ENCODE measurements at places on chromosomes 13 and 19.
A peak's percentile ranks its signal among the peaks of the same experiment; 100 is the strongest.

DNA sequence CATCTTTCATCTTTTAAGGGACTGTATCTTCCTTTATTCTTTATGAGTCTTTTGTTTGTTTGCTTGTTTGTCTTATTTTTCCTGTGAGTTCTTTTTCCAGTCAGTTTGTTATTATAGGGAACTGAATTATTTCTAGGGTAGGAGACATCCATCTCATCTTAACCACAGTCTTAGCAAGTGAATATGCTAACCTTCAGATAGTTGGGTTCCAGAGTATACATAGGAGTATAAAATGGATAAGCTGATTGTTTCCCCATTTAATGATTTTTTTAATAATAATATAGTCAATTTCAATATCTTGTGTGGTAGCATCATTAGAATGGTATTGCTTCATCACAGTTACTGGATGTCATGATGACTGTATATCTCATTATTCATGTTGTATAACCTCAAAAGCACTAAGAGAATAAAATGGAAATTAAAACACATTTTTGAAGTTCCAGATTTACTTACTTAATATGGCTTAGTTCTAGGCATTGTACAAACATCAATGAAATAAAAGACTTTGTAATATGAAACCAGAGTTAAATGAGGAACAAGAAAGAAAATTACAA, 33.0 kb downstream of the GPC6 start:
- no peak for DNase-seq

DNA sequence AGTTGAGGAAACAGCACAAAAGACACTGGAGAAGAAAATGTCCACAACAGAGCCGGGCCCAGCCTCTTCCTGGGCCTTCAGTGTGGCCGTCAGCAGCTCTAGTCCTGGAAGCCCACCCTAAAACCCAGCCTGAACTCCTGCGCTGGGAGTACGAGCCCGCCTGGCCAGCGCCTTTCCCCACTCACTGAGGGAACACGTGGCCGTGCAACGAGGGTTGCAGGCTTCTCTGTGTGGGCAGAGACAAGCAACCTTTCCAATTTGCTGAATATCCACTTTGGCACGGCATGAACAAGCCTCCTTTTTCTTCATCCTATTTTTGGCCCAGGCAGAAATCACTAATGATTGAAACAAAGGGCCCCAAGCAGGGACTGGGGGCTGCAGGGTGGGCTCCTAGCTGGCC, 89.2 kb downstream of the CRYL1 start:
- no peak for DNase-seq

GRCh38 chr13:59513686-59514085, 650.0 kb downstream of the DIAPH3 start:
- DNase-seq: no peak

DNA sequence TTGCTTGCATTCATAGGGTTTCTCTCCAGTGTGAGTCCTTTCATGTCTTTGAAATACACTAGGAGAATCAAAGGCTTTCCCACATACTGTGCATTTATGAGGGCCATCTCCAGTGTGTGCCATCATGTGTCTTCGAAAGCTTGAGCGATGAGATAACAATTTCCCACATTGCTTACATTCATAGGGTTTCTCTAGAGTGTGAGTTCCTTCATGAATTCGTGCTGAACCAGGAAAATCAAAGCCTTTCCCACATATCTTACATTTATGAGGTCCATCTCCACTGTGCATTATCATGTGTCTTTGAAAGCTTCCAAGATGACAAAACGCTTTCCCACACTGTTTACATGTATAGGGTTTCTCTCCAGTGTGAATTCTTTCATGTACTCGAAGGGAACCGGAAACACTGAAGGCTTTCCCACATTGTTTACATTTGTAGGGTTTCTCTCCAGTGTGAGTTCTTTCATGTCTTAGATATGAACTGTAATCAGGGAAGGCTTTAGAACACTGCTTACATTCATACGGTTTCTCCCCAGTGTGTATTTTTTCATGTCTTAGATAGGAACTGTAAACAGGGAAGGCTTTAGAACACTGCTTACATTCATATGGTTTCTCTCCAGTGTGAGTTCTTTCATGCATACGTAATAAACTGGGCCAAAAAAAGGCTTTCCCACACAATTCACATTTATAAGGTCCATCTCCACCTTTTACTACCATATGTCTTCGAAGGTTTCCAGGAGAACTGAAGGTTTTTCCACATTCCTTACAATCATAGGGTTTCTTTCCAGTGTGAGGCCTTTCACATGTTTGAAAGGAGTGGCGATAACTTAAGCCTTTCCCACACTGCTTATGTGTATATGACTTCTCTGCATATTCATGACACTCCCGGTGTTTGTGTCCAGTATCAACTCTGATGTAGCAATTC, 21.4 kb downstream of the ZNF44 start:
- DNase-seq: no peak

GRCh38 chr13:29978211-29978610, 127.8 kb upstream of the UBL3 start:
- no peak for DNase-seq

GRCh38 chr13:27821566-27821965, 29.3 kb downstream of the GSX1 start:
- DNase-seq: no peak

DNA sequence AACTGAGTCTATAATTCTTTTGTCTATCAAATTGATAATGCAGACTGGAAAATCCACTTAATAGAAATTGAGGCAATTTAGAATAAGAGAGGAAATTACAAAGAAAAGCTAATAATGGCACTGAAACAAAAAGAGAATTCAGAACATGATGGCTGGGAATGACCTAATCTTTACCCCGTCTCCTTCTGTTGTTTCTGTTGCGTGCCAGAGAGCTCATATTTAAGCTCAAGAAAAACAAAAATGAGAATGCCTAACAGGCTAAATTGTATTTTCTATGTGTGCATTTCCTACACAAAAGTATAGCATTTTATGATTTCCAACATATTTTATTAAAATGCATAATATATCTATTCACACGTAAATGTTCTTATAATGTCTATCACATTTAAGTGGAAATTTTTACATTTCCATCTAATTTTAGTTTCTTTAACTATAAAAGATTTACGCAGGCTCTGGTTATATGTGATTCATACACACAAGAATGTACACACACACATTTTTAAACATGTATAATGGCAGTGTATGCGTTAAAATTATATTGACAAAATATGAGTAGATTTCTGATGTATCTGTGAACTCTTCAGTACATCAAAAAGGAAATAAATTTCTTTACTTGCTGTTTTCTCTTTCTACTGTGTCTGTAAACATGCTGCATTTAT, 432.3 kb downstream of the SLITRK6 start:
- no peak for DNase-seq

DNA sequence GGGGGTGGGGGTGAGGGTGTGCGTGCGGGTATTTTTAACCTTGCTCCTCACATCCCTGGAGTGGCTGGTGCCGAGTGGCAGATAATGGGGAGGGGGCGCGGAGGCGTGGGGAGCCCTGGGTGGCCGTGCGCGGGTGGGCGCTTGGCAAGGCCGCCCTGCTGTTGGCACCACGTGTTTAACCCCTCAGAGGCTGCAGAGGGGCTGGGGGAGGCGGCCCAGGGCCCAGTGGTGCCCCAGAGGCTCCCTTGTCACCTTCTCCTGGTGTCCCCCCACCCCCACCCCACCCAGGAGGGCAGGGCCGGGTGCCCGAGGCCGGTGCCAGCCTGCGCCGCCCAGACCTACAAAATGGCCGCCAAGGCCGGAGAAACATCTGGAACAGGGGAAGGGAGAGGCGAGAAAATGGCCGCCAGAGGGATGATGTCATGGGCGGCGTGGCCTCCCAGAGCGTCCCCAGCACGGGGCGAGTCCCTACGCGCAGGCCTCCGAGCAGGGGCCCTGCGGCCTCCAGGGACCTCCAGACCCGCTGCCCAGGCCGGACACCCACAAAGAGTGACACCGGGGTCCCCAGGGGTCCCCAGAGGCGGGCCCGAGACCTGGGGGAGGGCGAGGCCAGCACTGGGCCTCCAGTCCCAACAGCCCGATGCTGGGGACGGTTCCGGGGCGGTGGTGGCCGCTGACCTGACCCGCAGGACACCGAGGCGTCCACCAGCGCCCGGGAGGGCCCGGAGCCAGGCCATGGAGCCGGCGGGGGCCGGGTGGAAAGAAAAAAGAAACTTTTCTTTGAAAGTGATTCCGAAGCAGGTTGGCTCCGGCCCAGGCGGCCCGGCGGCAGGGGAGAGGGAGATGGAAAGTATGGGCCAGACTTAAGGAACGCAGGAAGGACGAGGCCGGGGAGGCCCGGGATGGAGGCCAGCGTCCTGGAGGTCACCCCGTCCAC, 38.2 kb downstream of the NFIC start:
- no peak for DNase-seq

- peak; percentile 58 for DNase-seq
These were observed 32.8 kb upstream of the NANOS3 start for GRCh38 chr19:13844130-13844631.

- no peak for DNase-seq
These were observed 5.7 kb downstream of the COPE start for GRCh38 chr19:18913466-18913865.

- DNase-seq: no peak
These were observed 1.7 kb downstream of the FCGRT start for GRCh38 chr19:49514151-49514550.

DNA sequence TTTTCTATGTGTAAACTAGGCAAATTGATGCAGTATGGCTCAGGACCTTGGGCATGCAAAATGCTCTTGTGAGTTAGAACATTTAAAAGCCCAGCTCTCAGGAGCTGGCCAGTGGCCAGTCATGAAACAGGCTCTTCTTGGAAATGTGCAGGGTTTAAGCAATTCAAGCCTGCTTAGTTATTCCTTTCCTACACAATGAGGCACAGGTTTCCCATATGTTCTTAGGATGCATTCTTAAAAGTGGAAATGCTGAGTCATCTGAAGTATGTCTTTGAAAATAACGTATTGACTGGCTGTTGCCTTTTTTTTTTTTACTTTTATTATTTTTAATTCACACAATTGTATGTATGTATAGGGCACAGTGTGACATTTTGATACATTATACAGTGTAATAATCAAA, 300.7 kb downstream of the SLC7A1 start:
- DNase-seq: no peak
